ENCODE measurements at places on chromosomes 1 and 21. TPM values are rescaled to one million over a fixed set of nuclear protein-coding genes. Genes with fewer than 3 reads are reported as not detected.

Gene LCA5L
- 0.57 TPM for total RNA-seq

Gene KRTAP11-1
- not detected for total RNA-seq

Gene RIMS3
- total RNA-seq: 21.0 TPM

Gene S100B
- 0.69 TPM for total RNA-seq

Gene ELF3
- total RNA-seq: 15.6 TPM

Gene SYT14
- total RNA-seq: 16.7 TPM

Gene ADORA3
- total RNA-seq: not detected

Gene NTRK1
- total RNA-seq: 0.24 TPM

Gene SDHB
- 98.7 TPM for total RNA-seq
